ENCODE measurements at places on chromosomes 1 and 21.

DNA sequence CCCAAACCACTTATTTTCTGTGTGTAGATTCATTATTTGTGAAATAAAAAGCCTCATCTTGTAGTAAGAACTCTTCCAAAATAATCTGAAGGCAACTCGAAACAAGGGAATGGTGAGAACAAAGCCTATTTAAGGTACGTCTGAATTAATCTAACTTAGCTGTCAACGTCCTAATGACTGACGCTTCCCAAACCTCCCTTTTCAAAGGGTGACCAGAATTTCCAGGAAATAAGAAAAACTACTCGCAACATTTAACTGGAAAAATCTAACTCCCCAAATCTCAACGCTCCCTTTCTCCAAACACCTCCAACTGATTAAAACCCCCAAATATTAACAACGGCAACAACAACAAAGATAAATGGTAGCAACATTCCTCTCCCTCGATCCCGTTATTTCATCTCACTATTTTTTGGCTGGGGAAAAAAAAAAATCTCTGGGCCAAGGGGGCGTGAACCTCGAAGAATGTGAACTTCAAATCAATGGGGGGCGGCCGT, 693 bp downstream of the SRSF10 start:
- DNase-seq: no peak

GRCh38 chr1:180175291-180175690, 20.6 kb downstream of the QSOX1 start:
- no peak for DNase-seq

GRCh38 chr1:185696422-185697150, 37.6 kb upstream of the HMCN1 start:
- no peak for DNase-seq

- no peak for DNase-seq
These were observed 4.2 kb downstream of the HLCS start for GRCh38 chr21:36962098-36962780.

- no peak for DNase-seq
These were observed 115.1 kb downstream of the KCTD3 start for GRCh38 chr1:215682232-215682631.

DNA sequence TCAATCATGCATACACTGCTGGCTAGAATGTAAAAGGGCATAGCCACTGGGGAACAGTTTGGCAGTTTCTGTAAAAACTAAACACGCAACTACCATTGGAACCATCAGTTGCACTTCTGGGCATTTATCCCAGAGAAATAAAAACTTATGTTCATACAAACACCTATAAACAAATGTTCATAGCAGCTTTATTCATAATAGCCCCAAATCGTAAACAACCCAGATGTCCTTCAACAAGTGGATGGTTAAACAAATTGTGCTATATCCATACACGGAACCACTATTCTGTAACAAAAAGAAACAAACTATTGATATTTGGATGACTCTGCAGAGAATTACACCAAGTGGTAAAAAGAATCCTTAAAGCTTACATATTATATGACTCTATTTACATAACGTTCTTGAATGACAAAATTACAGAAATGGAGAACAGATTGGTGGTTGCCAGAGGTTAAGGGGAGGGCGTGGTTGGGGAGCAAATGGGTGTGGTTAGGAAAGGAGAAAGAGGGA, 22.8 kb downstream of the LACTBL1 start:
- DNase-seq: no peak
